ENCODE measurements at places on chromosomes 4 and X. TPM values are rescaled to one million over a fixed set of nuclear protein-coding genes. Genes with fewer than 3 reads are reported as not detected.

Gene LNX1
- total RNA-seq = 9.0 TPM

Gene PLXNB3
- 21.9 TPM for total RNA-seq

Gene UGT2B17
- total RNA-seq = not detected

Gene MAGIX
- total RNA-seq = 1.5 TPM

Gene GLRA2
- not detected for total RNA-seq

Gene KIAA1210
- total RNA-seq = not detected

Gene RPS3A
- total RNA-seq = 3,714 TPM

Gene FUNDC2
- 94.7 TPM for total RNA-seq

Gene AMTN
- total RNA-seq = not detected

Gene CRMP1
- total RNA-seq = 3.0 TPM

Gene CENPVL2
- not detected for total RNA-seq

Gene CLTRN
- 0.23 TPM for total RNA-seq

Gene MMRN1
- 34.1 TPM for total RNA-seq

Gene ZNF827
- total RNA-seq = 27.2 TPM

Gene NAA11
- total RNA-seq = not detected

Gene NXF2B
- 0.42 TPM for total RNA-seq

Gene KLHL4
- 2.5 TPM for total RNA-seq

Gene HPGDS
- total RNA-seq = 3.1 TPM

Gene MGARP
- total RNA-seq = 2.0 TPM

Gene MGST2
- 39.7 TPM for total RNA-seq

Gene PRSS12
- 0.46 TPM for total RNA-seq

Gene VCX
- not detected for total RNA-seq

Gene PRICKLE3
- 7.6 TPM for total RNA-seq

Gene EDA2R
- total RNA-seq = 2.8 TPM

Gene BMPR1B
- 19.7 TPM for total RNA-seq

Gene ITGB1BP2
- 12.0 TPM for total RNA-seq

Gene F11
- not detected for total RNA-seq

Gene CHIC2
- 37.3 TPM for total RNA-seq

Gene CEP135
- 3.5 TPM for total RNA-seq

Gene REPS2
- total RNA-seq = 26.4 TPM

Gene PPARGC1A
- 13.8 TPM for total RNA-seq

Gene TCEANC
- 7.1 TPM for total RNA-seq

Gene GUCY1A1
- 50.3 TPM for total RNA-seq

Data from esophagus muscularis mucosa (tissue), 4 donors.